ENCODE measurements at places on chromosomes 11 and 22.

GRCh38 chr11:70377645-70378044 is 20.7 kb upstream of the CTTN start:
- no peak for DNase-seq

- no peak for DNase-seq
These were observed 7.6 kb downstream of the TMPRSS5 start for GRCh38 chr11:113698515-113698914.

- no peak for DNase-seq
These were observed 218.5 kb downstream of the AASDHPPT start for GRCh38 chr11:106295974-106296373.

- no peak for DNase-seq
These were observed 7.9 kb upstream of the C1QTNF6 start for GRCh38 chr22:37195921-37196320.

GRCh38 chr11:46692450-46692849 is 8.0 kb downstream of the ARHGAP1 start:
- no peak for DNase-seq

DNA sequence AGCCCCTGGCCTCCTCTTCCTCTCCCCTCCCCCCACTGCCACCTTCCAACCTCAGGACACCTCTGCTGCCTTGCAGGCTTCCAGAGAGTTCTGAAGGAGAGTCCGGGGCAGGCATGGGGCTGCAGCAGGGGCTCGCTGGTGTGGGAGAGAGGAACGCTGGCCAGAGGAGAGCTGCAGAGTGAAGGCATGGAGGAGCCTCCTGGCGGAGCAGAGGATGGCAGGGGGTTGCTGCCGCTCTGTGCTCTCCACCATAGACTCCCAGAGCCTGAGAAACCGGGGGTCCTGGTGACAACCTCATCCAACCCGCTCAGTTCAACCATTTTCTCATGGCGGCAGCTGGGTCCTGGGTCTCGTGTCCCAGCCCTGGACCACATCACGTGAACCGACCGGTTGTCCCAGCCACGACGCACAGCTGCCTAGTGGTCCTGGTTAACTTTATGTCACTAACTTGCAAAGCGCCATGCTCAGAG is 17.5 kb downstream of the MRGPRG start:
- DNase-seq, result no peak

DNA sequence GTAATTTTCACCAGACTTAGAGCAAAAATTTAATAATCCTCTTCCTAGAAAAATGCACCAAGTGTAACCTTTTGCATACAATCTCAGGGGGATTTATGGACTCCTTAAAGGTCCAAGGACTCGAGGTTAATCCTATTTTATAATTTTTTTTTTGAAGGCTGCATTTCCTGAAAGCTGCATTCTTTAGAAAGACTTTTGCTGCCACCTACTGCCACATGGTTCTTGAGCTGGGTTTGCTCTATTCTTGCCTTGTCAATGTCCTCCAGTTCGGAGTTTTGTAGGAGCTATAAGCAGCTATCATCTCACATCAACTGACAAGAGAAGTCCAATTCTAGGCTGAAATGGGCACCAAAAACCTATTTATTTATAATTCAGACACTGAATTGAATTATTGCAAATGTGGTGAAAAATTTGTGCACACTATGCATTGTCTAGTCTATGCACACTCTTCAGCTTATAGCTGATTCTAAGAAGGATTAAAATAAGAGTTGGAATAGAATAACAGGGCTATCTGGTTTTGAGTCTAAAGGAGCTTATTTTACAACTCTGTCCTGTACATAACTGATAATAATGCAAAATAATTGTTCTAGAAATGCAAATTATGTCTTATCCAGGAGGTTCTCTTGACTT is 31.3 kb downstream of the TRAF6 start:
- DNase-seq, result no peak

DNA sequence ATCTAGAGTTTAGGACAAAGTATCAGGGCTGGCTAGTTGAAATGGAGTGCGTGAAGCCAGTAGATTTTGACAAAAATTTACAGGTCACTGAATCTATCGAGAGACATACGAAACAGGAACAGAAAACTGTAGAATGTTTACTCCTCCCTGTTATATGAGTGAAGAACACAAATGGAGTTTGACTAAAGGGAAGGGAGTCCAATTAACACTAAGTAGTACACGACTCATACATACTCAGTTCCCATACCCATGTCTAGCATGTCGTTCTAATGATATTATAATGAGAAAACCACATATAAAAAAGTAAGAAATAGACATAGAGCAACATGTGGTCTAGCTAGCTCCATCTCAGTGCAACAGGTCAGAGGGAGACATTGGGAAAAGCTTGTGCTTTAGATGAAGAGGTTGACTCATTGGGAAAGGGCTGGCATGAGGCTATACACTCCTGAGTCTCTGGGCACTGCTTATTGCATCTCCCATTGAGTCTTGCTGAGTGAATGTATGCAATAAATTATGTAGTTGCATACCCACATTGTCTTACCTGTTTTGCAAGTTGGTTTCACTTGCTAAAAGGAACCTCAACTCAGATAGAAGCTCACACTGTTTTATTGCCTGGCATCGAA is 43.5 kb downstream of the CD44 start:
- no peak for DNase-seq

GRCh38 chr22:49566141-49566541 is 261.5 kb downstream of the BRD1 start:
- no peak for DNase-seq

GRCh38 chr11:126817096-126817495 is 183.5 kb downstream of the KIRREL3 start:
- DNase-seq, result no peak

- DNase-seq, result no peak
These were observed 831.6 kb downstream of the KCNA4 start for GRCh38 chr11:29184939-29185890.

GRCh38 chr11:72965672-72966071 is 151.5 kb downstream of the ATG16L2 start:
- DNase-seq, result no peak

GRCh38 chr22:26825960-26826935 is 168.9 kb downstream of the MIAT start:
- DNase-seq, result no peak

DNA sequence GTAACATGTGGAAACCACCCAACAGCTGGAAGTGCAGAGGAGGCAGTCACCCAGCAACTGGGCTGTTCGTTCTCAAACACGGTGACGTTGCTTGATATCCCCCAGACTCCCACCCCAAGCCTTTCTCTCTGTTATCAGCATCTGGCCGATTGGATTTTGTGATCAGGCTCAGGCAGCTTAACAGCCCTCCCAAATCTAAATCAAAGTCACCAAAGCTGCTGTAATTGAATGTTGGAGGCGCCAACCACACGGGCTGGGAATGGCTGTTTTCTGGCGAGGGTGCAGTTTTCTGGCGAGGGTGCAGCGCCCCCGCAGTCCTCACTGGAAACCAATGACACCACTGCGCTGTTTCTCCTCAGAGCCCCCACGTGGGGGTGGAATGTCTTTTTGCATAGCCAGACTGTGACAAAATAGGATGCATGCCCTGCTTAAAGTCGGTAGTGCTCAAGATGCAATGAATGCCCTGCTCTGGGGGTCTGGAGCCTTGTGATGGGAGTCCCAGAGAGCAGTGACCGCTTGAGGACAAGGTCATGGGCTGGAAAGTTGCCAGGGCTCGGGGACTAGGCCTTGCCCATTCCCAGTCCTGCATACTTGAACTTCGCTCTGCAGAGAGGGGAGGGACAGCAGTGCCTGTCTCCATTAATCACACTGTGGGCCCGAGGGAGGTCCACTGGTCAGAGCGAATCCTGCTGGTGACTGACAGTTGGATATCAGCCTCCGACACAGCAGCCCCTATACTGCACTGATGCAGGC is 105.3 kb downstream of the MORC2 start:
- no peak for DNase-seq

- no peak for DNase-seq
These were observed 93.6 kb upstream of the CRYBB3 start for GRCh38 chr22:25105817-25106650.

GRCh38 chr11:92447586-92447985 is 223.0 kb downstream of the FAT3 start:
- no peak for DNase-seq

- DNase-seq, result no peak
These were observed 8.5 kb upstream of the GAL3ST1 start for GRCh38 chr22:30582788-30583545.

- DNase-seq, result no peak
These were observed 133.7 kb downstream of the RCN1 start for GRCh38 chr11:32224580-32224979.

DNA sequence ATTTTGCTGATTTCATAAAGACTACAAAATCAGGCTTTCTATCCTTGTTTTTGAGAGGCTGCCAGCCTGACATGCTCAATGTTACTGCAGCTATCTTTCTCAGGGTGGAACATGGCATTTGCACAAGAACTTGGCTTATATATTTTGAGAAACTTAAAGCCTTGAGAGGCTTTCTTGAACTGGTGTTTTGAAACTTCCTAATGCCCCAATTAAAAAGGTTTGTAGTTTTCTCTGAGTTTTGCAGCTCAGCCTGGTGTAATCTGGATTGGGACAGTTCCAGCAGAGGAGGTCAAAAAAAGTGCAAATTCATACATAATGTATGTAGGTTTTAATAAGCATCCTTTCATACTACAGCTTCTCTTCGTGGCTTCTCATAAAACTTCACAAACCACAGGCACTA is 223.4 kb downstream of the FAM76B start:
- no peak for DNase-seq

DNA sequence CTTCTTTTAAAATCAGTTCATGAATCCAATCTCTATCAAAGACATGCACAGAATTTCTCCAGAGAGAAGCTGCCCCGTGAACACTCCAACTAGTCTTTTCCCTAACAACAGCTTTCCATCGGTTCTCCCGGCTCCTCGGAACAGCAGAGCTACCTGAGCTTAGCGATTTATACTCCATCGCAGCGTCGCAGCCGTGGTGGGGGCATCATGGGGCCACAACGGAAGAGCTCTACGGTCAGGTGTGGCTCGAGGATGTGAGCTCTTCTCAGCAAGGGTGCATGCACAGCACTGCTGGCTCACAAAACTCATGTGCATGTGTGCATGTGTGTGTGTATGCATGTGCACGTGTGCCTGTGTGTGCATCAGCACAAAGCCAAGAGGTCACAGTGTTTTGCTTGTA is 11.7 kb upstream of the MOB2 start:
- no peak for DNase-seq

- DNase-seq, result no peak
These were observed 758 bp downstream of the PDXP start for GRCh38 chr22:37659066-37659896.

DNA sequence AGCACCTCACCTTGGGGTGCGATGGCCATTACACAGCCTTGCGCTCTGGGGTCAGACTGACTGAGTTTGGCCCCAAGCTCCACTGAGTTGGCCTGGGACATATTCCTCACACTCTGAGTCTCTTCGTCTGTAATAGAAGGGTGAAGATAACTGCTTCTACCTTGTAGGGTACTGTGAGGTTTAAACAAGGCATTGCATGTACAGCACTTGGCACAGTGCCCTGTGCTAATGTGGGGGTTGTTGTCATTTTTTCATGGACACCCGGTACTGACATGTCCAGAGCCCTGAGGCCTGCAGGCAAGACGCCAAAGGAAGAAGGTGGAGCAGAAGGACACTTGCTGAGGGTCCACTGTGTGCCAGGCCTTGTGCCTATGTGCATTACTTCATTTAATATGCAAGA is 50.7 kb downstream of the OTOG start:
- no peak for DNase-seq

DNA sequence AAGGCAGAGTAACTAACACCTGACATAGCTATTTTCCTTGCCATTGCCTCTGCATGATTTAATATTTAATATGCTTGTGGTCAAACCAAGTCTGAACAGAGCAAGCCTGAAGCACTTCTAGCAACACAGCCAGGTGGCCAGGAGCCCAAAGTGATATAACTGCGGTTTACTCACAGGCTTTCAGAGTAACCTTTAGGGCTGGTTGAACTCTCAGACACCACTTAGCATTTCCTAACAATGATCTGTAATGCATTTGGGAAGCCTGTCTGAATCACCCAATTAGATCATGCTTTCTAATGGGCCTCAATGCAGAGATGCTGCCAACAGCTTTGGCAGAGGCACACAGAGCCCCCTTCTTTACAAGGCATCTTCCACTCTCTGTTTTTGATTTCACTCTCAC is 96.1 kb downstream of the FDX1 start:
- no peak for DNase-seq

- no peak for DNase-seq
These were observed 40.7 kb upstream of the DKK3 start for GRCh38 chr11:12048936-12049790.

DNA sequence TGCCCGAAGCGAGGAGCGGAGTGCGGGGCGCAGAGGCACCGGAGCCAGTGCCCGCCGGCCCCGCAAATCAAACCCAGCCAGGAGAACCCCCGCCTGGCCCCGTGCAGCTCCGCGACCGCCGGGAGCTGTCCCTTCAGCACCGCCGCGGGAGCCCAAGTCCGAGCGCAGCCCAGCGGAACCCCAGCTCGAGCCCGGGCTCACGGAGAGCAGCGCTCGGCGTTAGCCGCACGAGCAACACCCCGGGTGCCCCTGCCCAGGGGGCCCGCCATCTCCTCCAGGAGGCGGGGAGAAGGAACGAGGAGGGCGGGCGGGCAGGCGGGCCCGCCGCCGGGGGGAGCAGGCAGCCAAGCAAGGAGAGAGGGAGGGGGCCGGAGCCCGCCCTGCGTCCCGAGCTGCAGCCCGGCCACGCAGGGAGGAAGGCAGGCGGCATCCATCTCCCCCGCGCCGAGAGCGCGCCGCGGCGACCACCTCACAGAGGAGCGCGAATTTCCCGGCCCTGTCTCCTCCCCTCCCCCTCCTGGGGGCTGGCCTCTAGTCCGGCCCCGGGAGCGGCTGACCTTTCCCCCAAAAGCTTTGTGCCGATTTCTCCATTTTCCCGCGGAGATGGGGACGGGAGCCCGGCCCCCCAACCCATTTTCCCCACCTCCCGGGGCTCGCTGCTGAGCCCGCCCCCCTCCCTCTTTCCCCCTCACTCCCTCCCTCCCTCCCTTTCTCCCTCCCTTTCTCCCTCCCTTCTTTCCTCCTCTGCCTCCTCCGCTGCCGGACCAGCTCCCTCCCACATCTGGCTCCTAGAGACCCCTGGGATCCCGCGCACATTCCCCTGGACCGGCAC is 621 bp downstream of the KCNC1 start:
- DNase-seq, result peak; percentile 5

DNA sequence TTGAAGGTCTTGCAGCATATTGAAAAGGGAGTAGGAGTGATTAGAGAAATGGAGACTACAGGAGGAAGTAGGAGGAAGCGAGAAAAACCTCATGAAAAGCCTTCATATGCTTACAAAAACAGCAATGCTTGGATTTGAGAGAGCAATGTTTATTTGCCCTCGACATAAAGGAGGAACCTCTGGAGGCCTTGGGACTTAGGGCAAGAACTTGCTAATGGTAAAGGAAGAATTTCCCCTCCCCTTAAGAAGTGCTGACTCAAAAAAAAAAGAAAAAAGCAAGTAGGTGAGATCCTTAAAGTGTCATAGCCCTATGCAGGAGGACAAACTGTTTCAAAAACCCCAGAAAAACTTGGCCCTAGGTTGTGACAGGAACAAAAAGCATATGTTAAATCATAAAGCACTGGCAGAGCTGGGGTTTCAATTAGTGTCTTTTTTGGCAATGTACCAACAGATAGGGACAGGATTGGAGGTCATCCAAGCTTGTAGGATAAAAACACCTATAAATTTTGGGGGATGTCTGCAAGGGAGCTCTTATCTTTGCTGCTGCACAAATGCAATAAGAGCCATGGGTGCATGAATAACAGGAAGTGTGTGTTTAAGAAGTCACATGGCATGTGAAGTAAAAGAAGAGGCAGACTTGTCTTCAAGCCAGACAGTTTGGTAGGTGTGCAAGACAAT is 4.9 kb downstream of the GLYAT start:
- DNase-seq, result no peak

- DNase-seq, result no peak
These were observed 10.6 kb downstream of the RPL3 start for GRCh38 chr22:39308614-39309363.

- no peak for DNase-seq
These were observed 57.0 kb downstream of the BRD1 start for GRCh38 chr22:49770547-49771265.

All from stimulated activated CD4-positive, alpha-beta T cell treated with anti-CD3 and anti-CD28 coated beads, Interleukin-15, amount 100 ng/mL, for 1 hour (primary cell).